ENCODE measurements at places on chromosomes 2 and 18.
A peak's percentile ranks its signal among the peaks of the same experiment; 100 is the strongest.

GRCh38 chr2:509888-510287, 167.3 kb downstream of the TMEM18 start:
- no peak for DNase-seq

- DNase-seq = no peak
Measured at GRCh38 chr2:38600242-38600891, 2.4 kb downstream of the HNRNPLL start.

- DNase-seq = peak; percentile 36
Measured at GRCh38 chr18:52288403-52289004, 51.5 kb upstream of the DCC start.

- no peak for DNase-seq
Measured at GRCh38 chr2:200469708-200470211, 40.1 kb downstream of the KCTD18 start.
